Fibroblast of skin of abdomen (primary cell): ENCODE measurements at places on chromosomes 13 and 19.

DNA sequence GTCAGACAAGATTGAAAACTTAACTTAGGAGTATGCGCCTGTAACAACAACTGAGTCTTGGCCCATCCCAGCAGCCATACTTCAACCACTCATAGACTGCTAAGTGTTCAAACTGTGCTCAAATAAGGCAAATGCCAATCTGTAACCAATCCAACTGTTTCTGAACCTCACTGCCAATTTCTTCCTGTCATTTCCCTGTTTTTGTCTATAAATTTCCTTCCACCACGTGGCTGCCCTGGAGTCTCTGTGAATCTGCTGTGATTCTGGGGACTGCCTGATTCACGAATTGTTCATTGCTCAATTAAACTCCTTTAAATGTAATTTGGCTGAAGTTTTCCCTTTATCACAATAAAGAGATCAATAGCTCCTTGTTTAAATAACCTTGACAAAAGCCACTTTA lies 50.8 kb upstream of the FREM2 start:
- DNase-seq: no peak

GRCh38 chr19:1115646-1116420 lies 12.0 kb downstream of the GPX4 start:
- DNase-seq: no peak

DNA sequence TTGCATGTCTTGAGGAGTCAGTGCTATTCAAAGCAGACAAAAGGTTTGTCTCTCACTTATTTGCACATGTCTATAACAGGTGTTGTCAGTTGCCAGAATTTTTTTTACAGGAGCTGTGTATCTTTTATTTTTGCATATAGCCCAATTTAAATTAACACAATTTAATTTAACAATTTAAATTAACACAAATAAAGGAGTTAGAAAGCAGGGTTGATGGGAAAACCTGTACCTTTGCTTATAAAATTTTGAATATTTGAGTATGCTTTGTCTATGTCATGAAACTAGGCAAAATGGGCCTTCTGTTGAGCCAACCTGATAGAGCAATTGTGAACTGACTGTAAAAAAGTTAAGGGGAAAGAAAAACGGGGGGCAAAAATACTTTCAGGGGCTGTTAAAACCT lies 78.0 kb downstream of the MAP4K1 start:
- DNase-seq: no peak

GRCh38 chr19:3625996-3626472 lies 556 bp downstream of the CACTIN start:
- no peak for DNase-seq

GRCh38 chr19:43380008-43380407 lies 26.5 kb downstream of the CD177 start:
- DNase-seq: no peak
